ENCODE measurements at places on chromosomes 5 and 9.

- no peaks in the 10 kb centered on the region for H3K4me1 ChIP-seq
- no peaks in the 10 kb centered on the region for H3K27me3 ChIP-seq
- no peaks in the 10 kb centered on the region for H3K36me3 ChIP-seq
- no peak overlapping the region for H3K27ac ChIP-seq
- DNase-seq = no peak
- no peak overlapping the region for H3K4me3 ChIP-seq
These were observed 443.4 kb downstream of the DTWD2 start for GRCh38 chr5:118544887-118545449.

DNA sequence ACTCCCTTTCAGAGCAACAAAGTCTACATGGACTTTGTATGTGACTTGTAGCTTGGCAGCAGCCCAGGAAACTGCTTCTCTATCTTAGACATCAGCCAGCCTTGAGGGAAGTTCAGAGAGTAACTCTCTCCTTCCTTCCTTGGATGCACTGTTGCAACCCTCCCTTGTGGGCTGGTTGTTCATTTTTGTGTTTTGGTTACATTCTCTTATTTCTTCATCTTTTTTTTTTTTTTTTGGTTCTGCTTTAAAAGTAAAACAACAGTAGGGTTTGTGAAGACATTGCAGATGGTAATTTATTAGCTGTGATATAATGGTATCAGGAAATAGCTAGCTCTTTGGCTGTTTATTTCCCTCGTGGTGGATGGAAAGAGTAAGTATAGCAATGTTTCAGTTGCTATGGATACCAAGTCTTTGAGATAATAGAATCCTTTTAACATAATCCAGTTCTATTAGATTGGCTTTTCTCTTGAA, 97.9 kb upstream of the MAMDC2 start:
- no peak overlapping the region for H3K4me3 ChIP-seq
- H3K36me3 ChIP-seq = no peaks in the 10 kb centered on the region
- no peaks in the 10 kb centered on the region for H3K27me3 ChIP-seq
- H3K27ac ChIP-seq = no peak overlapping the region
- H3K4me1 ChIP-seq = no peaks in the 10 kb centered on the region

GRCh38 chr9:70816316-70816715, 305.1 kb downstream of the TRPM3 start:
- no peak overlapping the region for H3K4me3 ChIP-seq
- no peaks in the 10 kb centered on the region for H3K27me3 ChIP-seq
- DNase-seq = no peak
- no peaks in the 10 kb centered on the region for H3K36me3 ChIP-seq

- H3K36me3 ChIP-seq = no peaks in the 10 kb centered on the region
- H3K27ac ChIP-seq = no peak overlapping the region
- H3K27me3 ChIP-seq = no peaks in the 10 kb centered on the region
- no peak overlapping the region for H3K4me3 ChIP-seq
These were observed 58.3 kb upstream of the CPEB4 start for GRCh38 chr5:173829826-173830225.

DNA sequence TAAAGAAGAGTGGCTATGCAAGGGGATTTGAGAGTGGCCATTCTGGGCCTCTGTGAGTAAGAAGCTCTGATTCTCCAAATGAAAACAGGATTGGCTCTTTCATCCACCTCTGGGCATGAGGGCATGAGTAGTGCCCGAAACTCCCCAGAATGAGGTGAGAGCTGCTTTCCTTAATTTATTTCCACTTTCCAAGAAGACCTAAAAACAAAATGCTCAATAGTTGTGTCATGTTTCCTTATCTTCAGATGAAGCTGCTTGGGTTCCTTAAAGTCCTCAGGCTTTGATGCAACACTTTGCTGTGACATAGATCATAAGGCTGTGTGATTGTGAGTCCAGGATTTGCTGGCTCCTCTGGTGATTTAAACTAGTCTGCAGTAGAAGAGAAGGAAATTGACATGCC, 3.1 kb upstream of the ZCCHC10 start:
- no peaks in the 10 kb centered on the region for H3K27me3 ChIP-seq
- H3K36me3 ChIP-seq = no peaks in the 10 kb centered on the region
- DNase-seq = no peak
- peaks cover 15% of the 10 kb centered on the region for H3K4me1 ChIP-seq
- peak overlapping the region; percentile 8 for H3K4me3 ChIP-seq

- no peaks in the 10 kb centered on the region for H3K27me3 ChIP-seq
- no peak overlapping the region for H3K4me3 ChIP-seq
- DNase-seq = no peak
- H3K36me3 ChIP-seq = no peaks in the 10 kb centered on the region
- no peaks in the 10 kb centered on the region for H3K4me1 ChIP-seq
- no peak overlapping the region for H3K27ac ChIP-seq
These were observed 1250.5 kb downstream of the PTPRD start for GRCh38 chr9:9362332-9362731.

DNA sequence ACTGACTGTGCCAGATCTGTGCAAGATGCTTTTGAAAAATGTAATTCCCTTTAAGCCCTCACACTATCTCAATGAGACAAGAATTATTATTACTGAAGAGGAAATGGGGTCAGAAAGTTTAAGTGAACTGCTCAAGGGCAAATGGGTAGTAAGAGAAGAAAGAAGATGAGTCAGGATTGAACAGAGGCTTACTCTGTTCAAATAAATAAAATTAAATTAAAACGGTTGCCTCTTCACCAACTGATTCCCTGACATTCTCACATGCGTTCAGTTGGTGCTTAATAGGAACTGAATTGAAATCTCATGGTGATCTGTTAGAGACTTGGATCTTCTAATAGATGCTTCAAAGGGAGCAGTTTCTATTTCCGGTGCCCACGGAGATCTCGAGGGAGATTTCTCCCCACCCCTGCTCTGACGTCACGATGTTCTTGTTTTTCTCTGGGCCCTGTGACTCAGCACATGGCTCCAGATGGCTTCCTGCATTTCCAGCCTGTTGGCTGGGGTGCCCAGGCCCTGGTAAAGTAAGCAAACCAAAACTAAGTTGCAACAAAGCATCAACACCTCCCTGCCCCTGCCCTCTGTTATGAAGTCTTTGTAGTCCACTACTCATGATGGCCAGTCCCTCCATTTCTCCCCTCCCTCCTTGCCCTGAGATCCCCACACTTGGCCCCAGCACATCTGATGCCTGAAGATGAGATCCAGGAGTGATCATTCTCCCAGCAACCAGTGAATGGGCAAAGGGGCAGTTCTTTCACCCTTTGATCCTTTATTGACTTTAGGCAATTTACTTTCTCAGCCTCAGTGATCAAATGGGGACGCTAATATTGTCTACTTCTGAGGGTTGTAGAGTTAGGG, 106.1 kb upstream of the CPEB4 start:
- H3K27ac ChIP-seq = peak overlapping the region; percentile 62
- no peaks in the 10 kb centered on the region for H3K27me3 ChIP-seq
- peaks cover 23% of the 10 kb centered on the region for H3K4me1 ChIP-seq
- H3K36me3 ChIP-seq = no peaks in the 10 kb centered on the region
- peak overlapping the region; percentile 6 for H3K4me3 ChIP-seq
- DNase-seq = peak; percentile 72

DNA sequence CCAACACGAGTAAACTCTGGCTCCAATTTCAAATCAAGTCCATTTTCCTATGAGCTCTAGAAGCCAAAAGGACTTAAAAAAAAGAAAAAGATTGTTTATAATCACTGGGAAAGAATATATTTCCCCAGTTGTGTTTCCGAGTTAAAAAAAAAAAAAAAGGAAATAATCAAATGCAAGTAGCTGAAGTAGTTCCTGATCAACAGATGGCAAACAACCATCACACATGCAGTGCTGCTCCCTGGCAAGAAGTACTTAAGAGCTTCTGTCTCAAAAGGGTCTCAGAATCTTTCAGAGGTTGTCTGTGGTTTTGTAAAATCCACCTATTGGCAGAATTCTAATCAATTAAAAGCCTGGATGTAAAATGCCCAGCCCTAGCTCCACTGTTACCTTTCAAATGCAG, 387.9 kb downstream of the RAB3C start:
- H3K27me3 ChIP-seq = no peaks in the 10 kb centered on the region
- H3K4me3 ChIP-seq = no peak overlapping the region
- H3K36me3 ChIP-seq = peaks cover 6% of the 10 kb centered on the region
- no peak overlapping the region for H3K27ac ChIP-seq
- no peak for DNase-seq

DNA sequence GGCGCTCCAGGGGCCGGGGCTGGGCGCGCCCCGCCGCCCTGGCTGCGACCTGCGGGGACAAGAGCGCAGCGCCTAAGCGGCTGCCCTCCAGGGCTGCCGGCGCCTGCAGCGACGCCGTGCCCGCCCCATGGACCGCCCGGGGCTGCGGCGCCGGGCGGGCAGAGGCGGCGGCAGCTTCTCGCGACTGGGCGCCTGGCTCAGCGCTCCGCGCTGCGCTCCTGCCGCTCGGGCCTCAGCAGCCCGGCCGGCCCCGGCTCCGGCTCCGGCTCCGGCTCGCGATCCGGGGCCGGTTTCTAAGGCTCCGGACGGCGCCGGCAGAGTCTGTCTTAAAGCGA, at the start of gene PITX1:
PITX1 (minus strand) TSS at position 328 of the 335 bp plus-strand sequence. CDS start 347 bp downstream, outside the sequence.
- no peak within 1 kb of the TSS for H3K27ac ChIP-seq
- peaks cover 11% of the 10 kb centered on the region for H3K4me1 ChIP-seq
- no peak for DNase-seq
- peak within 1 kb of the TSS; percentile 70 for H3K4me3 ChIP-seq
- peaks cover 58% of the 10 kb centered on the region for H3K27me3 ChIP-seq
- no peaks in the 10 kb centered on the region for H3K36me3 ChIP-seq

DNA sequence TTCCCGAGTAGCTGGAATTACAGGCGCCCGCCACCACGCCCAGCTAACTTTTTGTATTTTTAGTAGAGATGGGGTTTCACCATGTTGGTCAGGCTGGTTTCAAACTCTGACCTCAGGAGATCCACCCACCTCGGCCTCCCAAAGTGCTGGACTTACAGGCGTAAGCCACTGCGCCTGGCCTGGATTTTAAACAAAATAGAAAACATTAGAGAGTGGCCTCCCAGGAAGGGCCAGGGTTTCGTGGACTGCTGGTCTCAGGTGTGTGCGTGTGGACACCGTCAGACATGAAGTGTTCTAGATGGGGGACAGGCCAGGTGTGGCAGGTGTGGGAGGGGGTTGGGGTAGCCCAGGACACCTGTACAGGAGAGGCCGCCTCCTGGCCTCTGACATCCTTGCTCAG, 7.0 kb upstream of the GBGT1 start:
- no peak overlapping the region for H3K27ac ChIP-seq

- no peak overlapping the region for H3K27ac ChIP-seq
- no peak for DNase-seq
- no peak overlapping the region for H3K4me3 ChIP-seq
- H3K27me3 ChIP-seq = no peaks in the 10 kb centered on the region
These were observed 85.4 kb upstream of the MIER3 start for GRCh38 chr5:57037355-57037754.

GRCh38 chr5:14946815-14947620, 75.4 kb upstream of the ANKH start:
- no peaks in the 10 kb centered on the region for H3K36me3 ChIP-seq
- no peak for DNase-seq
- no peak overlapping the region for H3K27ac ChIP-seq
- H3K4me1 ChIP-seq = no peaks in the 10 kb centered on the region
- no peaks in the 10 kb centered on the region for H3K27me3 ChIP-seq
- no peak overlapping the region for H3K4me3 ChIP-seq

Measured in thoracic aorta (tissue), 2 donors.